ENCODE measurements at places on chromosomes 7 and 10.

GRCh38 chr7:132680590-132680989 is 104.3 kb upstream of the PLXNA4 start:
- no peak for DNase-seq

- no peak for DNase-seq
Observed at GRCh38 chr7:1823376-1824150, 153.5 kb downstream of the ELFN1 start.

DNA sequence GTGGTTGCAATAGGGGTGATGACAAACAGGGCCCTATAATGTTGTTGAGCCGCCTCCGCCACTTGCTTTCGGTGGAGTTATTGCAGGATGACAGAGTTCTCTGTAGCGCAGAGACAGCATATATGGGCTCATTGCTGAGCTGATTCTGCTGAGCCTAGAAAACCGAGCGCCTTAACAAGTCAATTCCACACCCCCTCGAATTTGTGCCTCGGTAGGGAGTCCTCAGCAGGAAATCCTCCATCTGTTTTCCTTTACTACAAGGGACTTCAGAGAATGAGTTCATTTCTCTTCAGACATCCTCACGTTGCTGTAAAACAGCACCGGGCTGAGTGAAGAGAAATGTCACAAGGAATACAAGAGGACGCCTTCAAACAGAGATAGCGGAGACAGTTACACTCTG is 90.7 kb upstream of the KIAA1217 start:
- no peak for DNase-seq

GRCh38 chr10:73730153-73730906 is 13.8 kb upstream of the SEC24C start:
- peak; percentile 93 for DNase-seq

- no peak for DNase-seq
Observed at GRCh38 chr7:43692582-43693373, 36.5 kb downstream of the COA1 start.

DNA sequence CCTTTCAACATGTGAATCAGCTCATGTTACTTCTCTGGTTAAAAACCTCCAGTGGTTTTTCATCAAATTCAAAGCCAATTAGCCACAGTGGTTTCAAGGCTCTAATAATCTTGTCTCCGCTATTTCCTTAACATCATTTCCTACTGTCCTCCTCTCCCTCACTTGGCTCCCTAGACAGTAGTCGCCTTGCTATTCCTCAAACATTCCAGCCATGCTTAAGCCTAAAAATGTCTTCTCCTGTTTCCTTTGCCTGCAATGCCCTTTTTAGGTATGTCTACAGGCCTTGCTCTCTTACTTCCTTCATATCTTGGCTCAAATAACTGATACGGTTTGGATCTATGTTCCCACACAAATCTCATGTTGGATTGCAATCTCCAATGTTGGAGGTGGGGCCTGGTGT is 779.4 kb upstream of the LRRN3 start:
- no peak for DNase-seq

GRCh38 chr10:61097026-61097425 is 153.0 kb upstream of the RHOBTB1 start:
- no peak for DNase-seq

- DNase-seq: no peak
Observed at GRCh38 chr7:112134039-112134438, 72.2 kb downstream of the DOCK4 start.

- no peak for DNase-seq
Observed at GRCh38 chr10:79418886-79419595, 26.4 kb downstream of the ZCCHC24 start.

DNA sequence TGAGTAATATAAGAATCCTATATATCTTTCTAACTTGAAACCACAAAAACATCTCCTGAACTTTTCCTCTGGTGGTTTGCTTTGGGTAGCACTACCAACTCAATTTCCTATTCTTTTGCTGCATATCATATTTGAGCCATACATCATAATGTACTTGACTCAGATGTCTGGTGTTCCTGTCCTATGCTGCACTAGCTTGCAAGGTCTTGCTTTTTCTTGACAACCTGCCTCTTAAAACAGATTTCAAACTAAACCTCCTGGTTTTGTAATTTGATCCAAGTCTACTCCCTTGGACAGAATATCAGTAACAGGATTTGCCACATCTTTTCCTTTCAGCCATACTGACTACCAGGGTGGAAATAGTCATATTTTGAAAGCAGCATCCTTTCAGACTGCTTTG is 520.3 kb upstream of the LRRTM3 start:
- no peak for DNase-seq

DNA sequence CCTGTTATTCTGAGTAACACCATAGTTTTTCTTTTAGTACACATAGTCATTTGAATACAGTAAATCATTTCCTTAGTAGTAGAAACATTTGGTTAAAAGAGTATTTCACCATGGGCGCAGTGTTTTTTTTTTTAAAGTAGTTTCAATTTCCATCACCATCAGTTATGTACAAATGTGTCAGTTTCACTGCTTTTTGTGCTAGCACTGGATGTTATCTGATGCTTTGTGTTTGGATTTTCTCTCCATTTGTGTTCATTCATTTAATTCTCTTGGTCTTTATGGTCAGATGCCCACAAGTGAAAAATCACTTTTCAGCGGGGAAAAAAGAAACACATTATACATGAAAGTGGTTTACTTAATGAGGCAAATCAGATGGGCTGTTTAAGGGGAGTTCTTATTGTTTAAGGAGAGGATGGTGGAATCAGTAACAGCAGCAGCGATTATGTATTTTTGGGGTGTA is 16.0 kb upstream of the HK1 start:
- DNase-seq: no peak

DNA sequence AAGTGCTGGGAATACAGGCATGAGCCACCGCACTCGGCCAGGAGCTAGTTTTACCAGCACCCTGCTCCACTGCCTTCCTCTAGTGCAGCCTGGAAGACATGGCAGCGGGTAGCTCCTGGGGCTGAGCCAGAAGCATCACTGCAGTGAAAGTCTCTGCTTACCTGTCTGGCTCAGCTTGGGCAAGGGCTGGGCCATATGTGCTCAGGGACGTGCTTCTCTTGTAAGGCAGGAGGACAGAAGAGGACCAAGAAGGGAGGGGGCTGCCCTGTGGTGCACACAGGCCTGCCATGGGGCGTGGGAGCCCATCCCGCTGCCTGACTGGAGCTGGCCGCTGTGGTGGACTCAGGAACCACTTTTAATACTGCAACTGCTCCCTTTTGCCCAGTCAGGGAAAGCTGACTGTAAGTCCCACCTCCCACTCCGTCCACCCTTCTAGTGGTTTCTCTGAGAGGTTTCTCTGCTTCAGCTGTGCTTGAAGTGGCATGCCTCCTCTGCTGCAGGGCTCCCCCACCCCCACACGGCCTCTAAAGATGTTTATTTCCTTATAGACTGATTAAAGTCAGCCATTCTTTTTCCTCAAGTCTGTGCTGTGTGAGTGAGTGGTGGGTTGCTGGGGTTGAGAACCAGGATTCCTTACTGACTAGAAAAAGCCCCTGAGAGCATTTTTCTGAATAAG is 25.3 kb upstream of the C10orf95 start:
- no peak for DNase-seq

- DNase-seq: no peak
Observed at GRCh38 chr7:73719806-73720169, 319 bp upstream of the STX1A start.

DNA sequence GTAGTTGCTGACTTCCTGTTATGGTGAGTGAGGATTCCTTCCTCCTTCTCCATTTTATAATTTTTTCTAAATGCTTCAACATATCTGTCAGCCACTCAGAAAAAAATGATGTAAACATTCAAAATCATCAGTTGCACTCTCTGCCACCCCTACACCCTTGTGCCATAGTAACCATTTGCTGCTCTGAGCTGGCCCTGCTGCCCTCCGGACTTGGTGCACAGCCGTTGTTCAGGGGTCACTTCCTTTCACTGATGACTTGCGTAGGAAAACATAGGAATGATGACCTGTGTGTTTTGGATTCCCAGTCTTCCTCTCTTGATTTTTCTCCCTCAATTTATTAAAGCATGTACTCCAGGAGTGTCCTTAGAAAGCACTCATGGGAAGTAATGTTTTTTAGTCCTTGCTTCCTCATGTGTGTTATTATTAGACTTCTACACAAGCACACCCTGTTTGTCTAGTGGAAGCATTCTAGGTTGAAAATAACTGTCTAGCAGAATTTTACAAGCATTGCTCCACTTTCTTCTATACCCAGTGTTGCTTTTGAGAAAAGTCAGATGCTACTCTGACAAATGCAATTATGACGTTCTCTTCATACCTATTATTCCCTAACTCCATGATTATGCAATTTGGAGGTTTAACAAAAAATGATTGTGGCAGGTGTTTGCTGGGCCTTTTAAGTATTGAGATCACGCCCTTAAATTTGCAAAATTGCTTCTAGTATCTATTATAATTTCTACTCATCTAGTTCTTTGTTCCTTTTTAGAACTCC is 62.6 kb upstream of the MTPN start:
- no peak for DNase-seq

DNA sequence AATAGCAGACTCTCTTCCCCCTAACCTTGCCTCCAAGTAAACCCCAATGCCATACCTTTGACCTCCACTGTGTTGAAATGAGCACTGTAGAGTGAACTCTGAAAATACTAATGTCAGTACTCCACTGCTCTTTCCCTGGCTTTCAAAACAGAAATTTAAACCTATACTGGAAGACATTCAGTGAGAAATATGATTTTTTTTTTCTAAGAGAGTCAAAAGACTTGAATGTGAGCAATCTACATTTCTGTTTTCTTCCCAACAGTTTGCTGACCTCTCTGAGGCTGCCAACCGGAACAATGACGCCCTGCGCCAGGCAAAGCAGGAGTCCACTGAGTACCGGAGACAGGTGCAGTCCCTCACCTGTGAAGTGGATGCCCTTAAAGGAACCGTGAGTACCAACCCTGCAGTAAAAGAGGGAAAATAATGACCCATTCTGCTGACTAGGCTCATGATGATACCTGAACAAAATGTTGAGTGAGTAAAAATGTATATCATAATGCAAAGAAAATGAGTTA is 6.4 kb downstream of the VIM start:
- DNase-seq: no peak

GRCh38 chr7:1754345-1754908 is 84.3 kb downstream of the ELFN1 start:
- no peak for DNase-seq

DNA sequence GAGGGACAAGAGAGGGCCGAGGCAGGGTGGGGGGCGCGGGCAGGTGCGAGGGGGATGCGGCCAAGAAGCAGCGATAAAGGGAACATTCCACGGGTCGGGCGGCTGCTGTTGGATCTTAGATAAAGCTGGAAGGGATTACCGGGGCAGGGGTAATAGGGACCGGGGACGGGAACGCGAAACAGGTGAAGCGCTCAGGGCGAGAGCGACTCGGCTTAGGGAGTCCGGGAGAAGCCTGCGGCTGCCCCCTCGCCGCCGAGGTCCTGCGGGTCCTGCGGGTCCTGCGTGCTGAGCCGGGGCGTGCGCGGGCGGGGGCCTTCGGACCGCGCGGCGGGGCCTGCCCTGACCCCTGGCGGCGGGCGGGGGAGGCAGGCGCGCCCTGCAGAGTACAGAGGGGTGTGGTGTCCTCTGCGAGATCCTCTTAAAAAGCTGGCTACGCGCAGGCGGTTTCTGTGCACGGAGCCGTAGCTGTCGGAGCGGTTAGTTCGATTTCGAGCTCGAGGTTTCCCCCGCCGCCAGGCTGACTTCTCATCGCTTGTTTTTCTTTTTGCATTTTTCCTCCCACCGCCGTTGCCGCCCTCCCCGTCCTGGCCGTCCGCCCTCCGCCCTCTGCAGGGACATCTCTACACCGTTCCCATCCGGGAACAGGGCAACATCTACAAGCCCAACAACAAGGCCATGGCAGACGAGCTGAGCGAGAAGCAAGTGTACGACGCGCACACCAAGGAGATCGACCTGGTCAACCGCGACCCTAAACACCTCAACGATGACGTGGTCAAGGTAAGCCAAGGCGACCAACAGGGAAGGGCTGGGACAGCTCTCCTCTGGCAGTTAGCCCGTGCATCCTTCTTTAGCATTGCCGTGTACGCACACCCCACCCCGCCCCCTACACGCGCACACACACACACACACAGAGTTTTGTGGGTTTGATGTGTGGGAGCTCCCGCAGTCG is 1.4 kb downstream of the CAV1 start:
- peak; percentile 61 for DNase-seq

GRCh38 chr10:8193546-8193945 is 139.1 kb downstream of the GATA3 start:
- DNase-seq: no peak

- no peak for DNase-seq
Observed at GRCh38 chr7:52944921-52945320, 90.5 kb upstream of the POM121L12 start.

DNA sequence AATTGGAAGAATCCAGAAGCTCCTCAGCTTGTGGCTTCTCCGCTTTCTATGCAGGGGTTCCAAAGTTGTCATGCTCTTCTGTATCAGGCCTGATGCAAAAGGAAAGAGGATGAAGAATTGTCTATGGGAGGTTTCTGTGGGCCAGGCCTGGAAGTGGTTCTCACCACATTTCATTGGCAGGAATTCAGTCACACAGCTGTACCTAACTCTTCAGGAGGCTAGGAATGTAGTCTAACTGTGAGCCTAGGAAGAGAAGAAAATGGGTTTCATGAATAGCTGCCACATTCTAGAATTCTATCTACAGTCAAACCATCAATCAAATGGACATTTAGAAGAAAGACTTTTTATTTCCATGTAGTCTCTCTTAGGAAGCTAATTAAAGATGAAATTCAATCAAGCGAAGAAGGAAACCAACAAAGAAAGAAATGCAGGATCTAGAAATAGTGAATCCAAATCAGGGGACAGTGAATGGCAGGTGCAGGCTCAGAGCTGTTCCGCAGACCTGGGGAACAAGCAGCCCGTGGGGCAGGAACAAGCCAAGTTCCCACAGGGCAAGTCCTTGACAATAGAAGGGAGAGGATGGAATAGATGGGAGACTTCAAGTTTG is 25.4 kb upstream of the USP6NL start:
- no peak for DNase-seq

- no peak for DNase-seq
Observed at GRCh38 chr10:51993475-51993874, 294.1 kb upstream of the CSTF2T start.

DNA sequence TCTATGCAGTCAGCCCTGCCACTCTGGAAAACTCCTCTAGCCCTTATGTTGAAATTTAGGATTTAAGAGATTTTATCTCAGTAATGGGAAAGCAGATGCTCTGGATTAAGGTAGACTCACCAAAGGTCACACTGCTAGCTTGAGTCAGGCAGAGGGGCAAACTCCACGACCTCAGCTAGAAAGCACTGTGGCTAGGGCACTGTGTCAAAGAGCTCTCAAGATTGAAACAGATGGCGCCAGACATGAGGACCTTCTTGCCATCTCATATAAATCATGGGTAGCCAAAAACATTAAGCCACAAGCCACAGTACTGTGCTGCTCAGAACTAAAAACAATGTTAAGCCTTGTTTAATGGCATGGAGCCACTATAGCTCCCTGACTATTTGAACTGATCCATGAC is 188.7 kb downstream of the DNAJC1 start:
- no peak for DNase-seq

DNA sequence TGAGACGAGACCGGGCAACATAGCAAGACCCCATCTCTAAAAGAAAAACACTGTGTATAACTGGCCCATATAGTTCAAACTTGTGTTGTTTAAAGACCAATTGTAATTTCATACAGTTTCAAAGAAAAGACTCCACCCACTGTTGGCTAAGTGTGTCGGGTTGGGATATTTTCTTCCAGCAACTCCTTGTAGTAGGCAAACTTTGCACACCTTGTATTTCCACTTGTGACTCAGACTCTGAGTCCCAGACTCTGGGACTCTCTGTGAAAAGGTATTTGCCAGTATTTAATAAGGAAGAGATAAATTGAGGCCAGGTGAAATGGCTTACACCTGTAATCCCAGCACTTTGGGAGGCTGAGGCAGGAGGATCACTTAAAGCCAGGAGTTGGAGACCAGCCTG is 29.3 kb upstream of the RHBDD2 start:
- no peak for DNase-seq
